ENCODE measurements at places on chromosomes 6 and 20.

GRCh38 chr20:10259166-10259565 is 40.5 kb downstream of the SNAP25 start:
- DNase-seq, result no peak

DNA sequence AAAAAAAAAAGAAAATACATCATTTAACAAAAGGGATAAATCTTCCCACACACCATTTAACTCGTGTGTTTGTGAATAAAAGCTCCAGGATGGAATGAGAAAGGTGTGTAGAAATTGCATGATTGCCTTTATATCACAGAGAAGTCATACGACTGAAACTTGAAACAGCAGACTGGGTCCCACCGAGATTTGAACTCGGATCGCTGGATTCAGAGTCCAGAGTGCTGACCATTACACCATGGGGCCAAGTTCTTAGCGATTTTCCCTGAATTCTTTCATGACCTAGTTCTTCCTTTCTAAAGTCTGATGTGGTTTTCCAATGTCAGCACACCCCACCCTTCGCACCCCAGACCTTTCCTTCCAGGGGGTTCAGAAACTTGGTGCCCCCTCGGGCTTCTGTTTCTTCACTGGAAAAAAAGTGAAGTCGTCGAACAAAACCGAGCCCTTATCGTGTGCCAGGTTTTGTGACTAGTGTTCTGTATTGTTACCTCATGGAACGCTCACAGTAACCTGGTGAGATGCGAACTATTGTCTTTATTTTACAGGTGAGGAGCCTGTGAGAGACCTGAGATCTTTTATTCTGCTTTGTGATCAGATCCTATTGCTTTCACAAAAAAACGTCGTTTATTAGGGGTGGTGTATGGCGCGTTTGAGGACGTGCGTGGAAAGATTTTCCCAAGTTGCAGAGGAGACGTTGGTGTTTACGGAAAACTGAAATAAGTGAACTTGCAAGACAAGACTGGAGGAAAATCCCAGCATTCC is 120.8 kb downstream of the OR2B2 start:
- DNase-seq, result peak; percentile 69

DNA sequence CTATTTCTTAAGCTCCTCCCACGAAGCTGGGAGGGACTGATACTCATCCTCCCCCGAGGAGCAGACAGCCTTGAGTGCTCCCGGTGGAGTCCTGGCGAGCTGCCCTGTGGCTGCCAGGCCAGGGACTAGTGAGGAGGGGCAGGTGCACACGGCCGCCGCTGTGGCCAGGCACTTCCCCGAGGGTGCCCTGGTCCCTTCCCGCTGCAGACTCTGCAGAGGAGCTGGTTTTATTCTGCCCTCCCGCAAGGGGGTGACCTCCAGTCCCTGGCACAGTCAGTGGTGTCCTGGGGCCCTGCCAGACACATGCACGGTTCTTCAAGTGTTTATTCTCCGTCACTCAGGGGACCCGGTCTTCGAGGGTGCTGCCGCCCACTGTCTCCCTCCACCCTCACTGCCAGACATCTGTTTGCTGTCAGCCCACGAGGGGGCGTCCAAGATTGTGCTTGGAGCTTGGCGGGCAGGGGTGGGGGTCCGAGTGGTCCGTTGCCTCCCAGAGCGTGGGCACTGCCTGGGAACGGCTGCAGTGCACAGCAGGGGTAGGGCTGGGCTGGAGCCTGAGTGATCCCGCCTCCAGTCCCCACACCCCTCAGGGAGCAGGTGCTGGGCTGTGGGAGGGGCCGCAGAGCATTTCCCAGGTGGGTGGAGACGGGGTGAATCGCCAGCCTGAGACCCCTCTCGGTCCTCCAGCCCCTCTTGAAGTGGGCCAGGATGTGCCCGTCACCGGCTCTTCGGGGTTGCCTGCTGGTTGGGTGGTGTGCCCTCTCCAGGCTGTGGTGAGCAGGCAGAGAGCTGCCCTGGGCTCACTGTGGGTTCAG is 3.1 kb upstream of the CABLES2 start:
- no peak for DNase-seq

DNA sequence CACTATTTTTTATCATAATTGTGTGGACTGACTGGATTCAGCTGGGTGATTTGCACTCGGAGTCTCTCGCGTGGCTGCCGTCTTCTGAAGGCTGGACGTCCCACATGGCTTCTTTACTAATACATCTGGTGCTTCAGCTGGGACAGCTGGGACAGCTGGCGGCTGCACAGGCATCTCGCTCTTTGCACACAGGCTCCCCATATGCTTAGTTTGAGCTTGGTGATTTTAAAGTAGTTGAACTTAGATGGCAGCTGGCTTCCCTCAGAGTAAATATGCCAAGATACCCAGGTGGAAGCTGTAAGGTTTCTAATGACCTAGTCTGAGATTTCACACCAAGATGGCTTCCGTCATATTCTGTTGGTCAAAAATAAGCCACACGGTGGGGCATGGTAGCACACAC is 38.7 kb upstream of the PPP1R3G start:
- no peak for DNase-seq

- no peak for DNase-seq
Observed at GRCh38 chr20:51074062-51074461, 51.2 kb upstream of the KCNG1 start.

DNA sequence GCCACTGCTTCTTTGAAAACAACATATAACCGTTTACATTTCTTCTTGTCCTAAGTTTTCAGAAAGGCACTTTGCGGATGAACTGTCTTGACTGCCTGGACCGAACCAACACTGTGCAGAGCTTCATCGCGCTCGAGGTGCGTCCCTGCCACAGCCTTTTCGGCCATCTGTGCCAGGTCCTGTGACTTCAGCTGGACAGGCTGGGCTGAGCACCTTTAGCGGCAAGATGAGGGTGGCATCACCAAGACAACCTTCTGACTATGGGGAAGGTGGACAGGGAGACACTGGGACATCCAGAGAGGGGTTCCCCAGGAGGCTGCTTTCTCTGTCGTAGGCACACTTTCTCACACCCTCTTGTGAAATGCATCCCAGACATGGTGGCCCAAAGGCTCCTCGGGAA is 82.1 kb downstream of the SYNJ2 start:
- no peak for DNase-seq

- no peak for DNase-seq
Observed at GRCh38 chr6:149340200-149340599, 22.7 kb downstream of the TAB2 start.

- DNase-seq, result no peak
Observed at GRCh38 chr6:158877716-158878115, 58.5 kb upstream of the EZR start.

DNA sequence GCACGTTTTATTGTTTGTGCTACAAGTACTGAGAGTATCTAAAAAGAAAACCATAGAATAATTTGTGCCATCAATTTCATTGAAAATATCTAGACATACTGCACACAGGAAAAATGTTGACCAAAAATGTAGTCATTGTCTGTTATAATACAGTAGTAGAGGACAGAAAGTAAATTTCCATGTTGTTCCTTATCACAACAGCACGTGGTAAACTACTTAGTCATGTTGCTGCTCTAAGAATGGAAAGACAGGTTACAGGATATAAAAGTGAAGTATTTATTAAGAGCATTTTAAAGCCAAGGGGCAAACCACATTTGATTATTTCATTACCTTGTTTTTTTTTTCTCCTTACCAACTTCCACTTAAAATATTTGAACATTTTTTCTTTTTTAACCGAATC is 89.0 kb upstream of the CEP85L start:
- DNase-seq, result peak; percentile 66

Measured in astrocyte (in vitro differentiated cells and primary cell).